ENCODE measurements at places on chromosomes 16 and 17.

DNA sequence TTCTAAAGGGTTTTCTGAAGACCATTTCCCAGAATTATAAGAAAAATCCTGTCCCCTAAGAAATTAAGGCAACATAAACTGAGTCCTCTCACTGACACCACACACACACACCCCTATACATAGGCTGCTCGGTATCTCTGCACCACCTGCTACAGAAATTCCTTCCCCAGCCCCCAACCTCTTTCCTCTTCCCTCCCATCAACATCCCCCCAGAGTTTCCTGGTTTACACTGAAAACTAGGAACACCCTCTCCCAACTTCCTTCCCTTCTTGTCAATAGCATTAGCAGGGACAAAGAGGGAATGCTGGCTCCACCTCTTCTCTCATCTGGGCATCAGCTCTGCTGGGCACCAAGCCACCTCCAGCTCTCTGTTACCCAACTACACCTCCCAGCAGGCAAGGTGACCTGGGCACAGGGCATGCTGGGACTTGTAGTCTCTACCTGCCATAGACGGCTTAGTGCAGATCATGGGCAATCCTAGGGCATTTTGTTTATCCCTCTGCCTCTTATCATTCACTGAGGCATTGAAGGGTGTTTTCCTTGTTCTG is 15.7 kb downstream of the CAVIN1 start:
- peak; percentile 62 for DNase-seq

GRCh38 chr17:31492880-31493655 is 101.6 kb downstream of the RAB11FIP4 start:
- peak; percentile 81 for DNase-seq

GRCh38 chr16:1991588-1991947 is 1.8 kb downstream of the SYNGR3 start:
- DNase-seq, result no peak

DNA sequence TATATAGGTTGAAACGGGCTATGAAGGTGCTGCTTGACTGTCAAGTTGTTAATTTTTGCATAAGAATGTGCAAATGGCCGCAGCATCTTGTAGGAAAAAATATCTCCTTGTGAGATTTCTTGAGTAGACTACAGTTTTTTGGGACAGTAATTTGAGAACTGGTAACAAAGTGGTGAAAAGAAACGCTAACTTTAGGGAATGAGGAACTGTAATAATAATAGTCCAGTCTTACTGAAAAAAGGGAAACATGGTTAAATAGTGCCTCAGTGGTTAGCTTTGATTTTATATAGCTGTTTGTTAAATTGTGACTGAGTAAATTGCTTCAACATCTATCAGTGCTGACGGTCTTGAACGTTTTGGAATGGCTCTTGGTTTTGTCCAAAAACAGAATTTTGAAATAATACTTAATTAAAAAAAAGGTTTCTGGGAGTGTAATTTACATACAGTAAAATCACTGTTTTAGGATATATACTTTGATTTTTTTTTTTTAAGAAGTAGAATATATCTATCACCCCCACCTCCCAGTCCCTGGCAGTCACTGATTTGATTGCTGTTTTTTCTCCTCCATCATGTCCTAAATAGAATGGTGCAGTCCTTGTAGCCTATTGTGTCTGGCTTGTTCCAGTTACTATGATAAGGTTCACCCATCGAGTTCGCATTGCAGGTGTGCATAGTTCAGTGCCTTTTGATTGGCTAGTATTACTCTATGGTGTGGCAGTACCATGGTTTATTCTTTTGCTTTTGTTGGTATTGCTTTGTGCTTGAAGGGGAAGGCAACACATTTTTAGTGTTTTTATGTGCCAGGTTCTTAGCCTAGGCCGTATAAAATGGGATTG is 2.8 kb downstream of the HAPSTR1 start:
- no peak for DNase-seq

DNA sequence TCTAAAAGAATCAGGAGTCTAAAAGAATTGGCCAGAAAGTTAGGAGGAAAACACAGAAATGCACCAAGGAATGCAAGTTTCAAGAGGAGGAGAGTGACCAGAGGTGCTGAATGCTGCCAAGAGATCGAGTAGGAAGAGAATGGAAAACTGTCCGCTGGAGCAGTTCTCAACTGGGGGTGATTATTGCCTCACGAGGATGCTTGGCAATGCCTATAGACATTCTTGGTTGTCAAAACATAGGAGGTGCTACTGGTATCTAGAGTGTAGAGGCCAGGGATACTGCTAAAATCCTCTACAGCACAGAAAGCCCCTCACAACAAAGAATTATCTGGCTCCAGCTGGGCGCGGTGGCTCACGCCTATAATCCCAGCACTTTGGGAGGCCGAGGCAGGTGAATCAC is 82.1 kb upstream of the NOL11 start:
- DNase-seq, result no peak

GRCh38 chr16:56202036-56202435 is 10.7 kb downstream of the GNAO1 start:
- DNase-seq, result peak; percentile 35

GRCh38 chr17:5583426-5584382 is 605 bp downstream of the NLRP1 start:
- DNase-seq, result no peak

DNA sequence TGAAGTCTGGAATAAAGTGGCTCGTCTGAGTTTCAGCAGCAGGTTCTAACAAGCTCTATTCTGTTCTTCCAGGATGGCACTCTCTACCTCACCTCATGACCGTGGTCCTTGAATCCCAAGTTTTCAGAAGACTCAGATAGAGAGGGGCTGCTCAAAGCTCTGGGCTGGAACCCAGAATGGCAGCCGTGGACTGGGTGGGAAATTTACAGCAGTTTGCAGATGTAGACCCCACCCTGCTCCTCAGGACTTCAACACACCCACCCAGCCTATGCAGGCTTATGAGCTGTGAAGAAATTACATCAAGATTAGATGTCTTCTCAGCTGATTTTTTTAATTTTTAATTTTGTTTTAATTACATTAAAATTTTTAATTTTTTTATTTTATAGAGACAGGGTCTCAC is 59.4 kb downstream of the METRNL start:
- DNase-seq, result no peak

DNA sequence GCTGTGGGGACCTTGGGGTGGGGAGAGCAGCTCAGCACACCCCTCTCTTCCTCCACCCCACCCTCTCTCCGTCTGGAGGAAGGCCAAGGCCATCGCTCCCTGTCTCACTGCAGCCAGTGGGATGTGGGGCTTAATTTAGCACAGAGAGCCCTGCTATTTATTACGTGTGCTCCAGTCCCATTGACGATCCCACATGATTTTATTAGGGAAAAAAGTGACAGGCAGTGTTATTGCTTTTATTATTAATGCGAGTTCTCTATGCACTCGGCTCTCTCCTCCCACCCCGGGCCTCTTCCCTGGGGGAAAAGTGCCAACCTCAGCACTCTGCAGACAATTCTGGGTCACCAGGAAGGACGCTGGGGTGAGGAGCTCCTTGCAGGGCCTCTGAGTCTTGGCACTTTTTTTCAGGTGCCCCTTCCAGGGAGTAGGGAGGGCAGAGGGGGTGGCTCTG is 57.3 kb downstream of the MGAT5B start:
- DNase-seq, result no peak

DNA sequence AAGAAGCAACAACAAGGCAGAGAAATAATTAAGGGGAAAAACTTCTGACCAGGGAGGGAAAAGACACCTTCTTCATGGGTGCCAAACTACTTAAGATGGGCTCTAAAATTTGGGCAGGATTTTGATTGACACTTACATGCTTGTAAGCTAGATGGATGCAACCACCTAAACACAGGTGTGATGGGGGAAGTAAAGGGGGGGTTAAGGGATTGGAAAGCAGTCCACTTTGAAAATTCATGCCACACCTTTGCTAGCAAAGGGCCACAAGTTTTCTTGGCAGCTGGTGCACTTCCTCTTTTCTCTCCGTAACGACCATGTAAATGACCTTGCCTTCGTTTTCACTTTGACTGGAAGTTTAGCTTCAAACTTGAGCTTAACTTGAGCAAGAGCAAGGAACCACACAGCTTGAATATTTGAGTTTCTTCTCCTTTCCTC is 14.3 kb upstream of the PRKAR1A start:
- no peak for DNase-seq

- no peak for DNase-seq
Measured at GRCh38 chr16:51107742-51108141, 43.3 kb downstream of the SALL1 start.

GRCh38 chr16:19029980-19030379 is 37.4 kb upstream of the COQ7 start:
- no peak for DNase-seq

DNA sequence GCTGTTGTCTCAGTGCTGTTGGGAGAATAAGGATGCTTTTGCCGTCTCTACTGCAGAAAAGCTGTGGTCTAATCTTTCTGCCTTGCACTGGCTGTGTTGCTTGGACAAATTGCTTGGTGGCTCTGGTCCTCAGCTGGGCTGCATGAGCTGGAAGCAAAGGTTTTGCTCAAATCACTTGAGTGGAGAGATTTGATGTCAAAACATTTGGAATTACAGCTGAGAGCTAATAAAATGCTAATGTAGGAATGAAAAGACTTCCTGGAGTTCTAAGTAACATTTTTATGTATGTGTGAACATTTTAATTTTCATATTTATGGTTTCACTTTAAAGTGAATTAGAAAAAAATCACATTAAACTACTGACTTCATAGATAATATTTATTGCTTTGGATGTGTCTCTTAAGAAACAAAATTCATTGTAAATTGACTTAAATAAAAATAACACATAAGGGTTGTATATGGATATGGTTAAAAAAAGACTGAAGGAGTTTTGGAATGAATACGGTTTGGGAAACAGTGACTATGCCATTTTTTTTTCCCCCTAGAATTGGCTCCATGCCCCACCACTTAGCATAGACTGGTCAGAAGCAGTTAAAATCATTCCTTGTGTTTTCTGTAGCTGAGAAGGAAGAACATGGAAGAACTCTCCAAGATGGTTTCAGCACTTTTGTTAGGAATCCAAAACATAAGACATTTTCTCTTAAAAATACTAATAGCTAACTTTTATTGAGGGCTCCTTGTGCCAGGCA is 39.2 kb upstream of the FAM20A start:
- DNase-seq, result no peak

GRCh38 chr17:69228576-69228975 is at the start of gene ABCA10:
ABCA10 (minus strand) TSS chr17:69228824; CDS start chr17:69225358, 3,466 bp downstream.
- DNase-seq, result no peak

GRCh38 chr16:27978876-27979275 is 84.6 kb downstream of the GSG1L start:
- no peak for DNase-seq

- no peak for DNase-seq
Measured at GRCh38 chr17:79593205-79593604, 17.6 kb downstream of the RBFOX3 start.

- DNase-seq, result no peak
Measured at GRCh38 chr16:8753416-8754054, 43.9 kb downstream of the TMEM186 start.

GRCh38 chr16:85026703-85027102 is 892 bp upstream of the KIAA0513 start:
- no peak for DNase-seq

DNA sequence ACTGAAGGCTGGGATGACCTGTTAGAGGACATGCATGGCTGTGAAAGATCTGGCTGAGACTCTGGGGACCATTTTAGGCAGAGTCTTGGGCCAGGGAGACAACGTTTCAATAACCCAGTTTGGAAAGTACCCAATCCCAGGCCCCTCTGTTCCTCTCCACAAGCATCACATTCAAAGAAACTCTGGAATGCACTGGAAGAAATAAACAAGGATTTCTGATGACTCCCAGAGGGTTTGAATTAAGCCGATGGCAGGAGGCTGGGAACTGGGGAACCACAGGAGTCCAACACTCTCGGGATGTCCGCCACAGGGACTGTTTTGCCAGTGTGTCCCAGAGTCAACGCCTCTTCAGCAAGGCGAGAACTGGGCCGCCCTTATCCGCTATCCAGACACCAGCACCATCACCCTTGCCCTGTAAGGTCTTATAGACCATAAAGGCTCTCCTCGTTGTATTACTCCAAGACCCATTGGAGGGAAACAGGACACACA is 3.3 kb downstream of the PMP22 start:
- no peak for DNase-seq

DNA sequence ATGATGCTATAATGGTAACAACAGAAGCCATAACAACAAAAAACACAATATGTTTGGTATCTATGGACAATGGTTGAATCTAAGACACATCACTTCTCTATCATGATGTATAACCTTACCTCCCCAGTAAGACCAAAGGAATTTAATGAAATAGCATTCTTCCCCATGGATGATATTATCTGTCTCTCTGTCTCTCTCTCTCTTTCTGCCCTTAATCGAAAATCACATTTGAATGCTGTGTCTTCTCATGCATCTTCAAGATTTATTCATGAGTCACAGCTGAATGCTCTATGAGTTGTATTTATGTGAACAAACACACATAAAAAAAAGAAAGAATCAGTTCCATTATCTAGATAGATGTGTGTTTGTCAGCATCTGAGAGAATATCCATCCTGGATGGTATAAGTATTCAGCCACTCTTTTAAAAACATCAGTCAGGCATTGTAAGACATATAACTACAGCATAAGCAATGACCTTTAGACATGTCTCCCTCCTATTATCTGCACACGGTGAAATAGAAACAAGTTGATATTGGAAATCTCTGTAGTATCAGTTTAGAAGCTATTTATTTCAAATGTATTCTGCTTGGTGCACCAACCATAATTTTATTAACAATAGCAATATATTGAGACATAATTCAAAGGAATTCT is 433.3 kb downstream of the TOX3 start:
- DNase-seq, result no peak

DNA sequence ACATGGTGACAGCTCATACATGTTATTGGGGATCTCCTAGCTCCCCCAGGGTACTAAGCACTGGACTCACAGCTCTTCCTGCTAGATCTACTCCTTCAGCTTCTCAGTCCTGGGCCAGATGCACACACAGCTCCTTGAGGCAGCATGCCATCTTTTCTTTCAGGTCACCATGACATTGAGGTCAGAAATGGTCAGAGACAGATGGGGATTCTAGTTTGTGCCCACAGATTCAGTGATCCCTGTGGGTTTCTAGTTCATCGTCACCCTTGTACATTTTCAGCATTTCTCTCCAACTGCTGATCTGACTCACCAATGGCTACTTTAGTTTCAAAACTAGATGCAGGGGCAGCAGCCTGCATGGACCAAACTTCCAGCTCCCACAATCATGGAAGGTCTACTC is 560.7 kb upstream of the PSMD7 start:
- DNase-seq, result no peak

GRCh38 chr16:1781758-1782407 is 488 bp downstream of the SPSB3 start:
- DNase-seq, result no peak

GRCh38 chr16:58031016-58031800 is 5.7 kb downstream of the MMP15 start:
- DNase-seq, result no peak

- no peak for DNase-seq
Measured at GRCh38 chr17:42132941-42133340, 10.3 kb downstream of the HSPB9 start.

GRCh38 chr17:35460354-35460851 is 11.8 kb upstream of the SLFN13 start:
- peak; percentile 22 for DNase-seq

All from activated CD4-positive, alpha-beta T cell treated with anti-CD3 and anti-CD28 coated beads for 4 hours (primary cell).